ENCODE measurements at places on chromosomes 13 and 19.

DNA sequence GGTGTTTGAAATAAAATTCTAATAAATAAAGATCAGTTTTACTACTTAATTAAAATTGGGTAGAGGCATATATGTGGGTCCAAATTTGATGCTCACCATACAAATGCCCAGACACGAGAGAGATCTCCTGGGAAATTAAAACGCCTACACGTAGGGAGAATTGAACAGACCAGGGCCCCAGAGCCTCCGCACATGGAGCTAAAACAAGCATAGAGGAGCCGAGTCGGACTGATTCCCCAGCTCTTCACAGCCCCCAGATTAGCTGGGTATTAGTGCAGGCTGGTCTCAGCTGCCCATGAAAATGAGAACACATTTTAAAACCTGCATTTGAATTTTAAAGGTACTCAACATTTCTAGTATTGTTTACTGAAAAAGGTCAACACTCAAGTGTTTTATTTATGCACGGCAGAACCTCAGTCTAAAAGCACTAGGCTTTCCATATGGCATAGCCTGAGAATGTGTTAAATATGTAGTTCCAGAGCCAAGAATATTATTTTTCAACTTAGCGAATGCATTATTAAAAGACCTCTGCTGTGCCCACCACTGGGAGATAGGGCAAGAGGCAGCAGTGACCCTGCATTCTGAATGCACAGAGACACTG is 344.8 kb downstream of the ENOX1 start:
- DNase-seq, result no peak

DNA sequence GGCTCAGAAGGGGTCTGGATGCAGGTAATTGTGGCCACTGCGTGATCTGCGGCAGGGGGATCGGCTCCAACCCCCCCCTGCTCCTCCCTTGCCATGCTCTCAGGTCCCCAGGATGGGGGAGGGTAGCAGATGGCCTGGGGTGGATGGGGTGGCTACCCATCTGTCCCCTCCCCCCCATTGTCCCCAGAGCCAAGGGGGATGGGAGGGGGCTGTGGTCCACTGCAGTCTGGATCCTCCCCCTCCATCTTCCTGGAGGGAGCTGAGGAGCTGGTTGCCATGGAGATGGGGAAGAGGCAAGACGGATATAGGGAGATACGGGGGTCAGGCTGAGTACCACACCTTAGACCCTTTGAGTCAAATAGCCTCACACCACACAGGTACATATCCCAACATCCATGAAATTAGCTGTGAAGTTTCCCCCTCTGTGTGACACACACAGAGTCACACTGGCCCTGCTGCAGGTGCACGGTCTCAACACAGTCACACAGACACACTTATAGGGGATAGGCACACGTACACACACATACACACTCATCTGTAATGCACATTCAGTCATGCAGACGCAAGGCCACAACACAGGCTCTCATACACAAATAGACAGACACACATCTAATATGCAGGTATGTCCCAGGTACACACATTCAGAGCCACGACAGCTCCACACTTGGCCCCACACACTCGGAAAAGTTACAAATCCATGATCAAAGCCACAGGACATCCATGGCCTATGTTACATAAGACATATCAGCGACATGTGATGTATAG is 1.8 kb upstream of the NOVA2 start:
- DNase-seq, result no peak

GRCh38 chr13:60328073-60328472 is 68.9 kb upstream of the TDRD3 start:
- no peak for DNase-seq

DNA sequence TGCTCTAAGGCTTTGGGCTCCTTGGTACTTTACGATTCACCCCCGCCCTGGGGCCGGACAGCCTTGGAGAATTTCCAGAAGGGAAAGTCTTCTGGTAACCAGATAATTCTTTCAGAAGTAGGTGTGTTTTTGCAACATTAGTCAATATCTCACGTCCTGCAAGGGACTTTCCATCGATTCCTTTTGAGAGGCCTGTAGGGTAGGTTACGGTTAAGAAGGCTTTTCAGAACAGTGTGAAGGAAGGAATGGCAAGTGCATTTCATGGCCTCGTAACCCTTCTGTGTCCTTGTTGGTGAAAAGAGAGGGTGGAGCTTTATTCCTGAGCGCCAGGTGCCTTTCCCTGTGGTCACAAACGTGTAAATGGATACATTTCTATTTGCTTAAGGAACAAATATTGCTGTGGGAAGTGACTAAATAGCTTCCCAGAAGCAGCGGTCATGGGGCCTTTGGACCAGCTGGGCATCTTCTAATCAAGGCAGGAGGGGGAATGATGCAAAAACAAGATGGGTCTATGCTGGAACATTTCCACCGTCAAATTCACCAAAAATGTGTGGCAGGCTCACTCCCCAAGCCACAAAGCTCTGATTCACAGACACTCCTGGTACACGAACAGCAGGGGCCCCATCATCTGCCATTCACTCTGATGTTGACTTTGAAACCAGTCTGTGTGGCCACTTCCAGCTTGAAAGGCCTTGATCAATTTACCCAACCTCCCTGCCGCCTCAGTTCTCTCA is 99.2 kb downstream of the ANKRD10 start:
- DNase-seq, result no peak

DNA sequence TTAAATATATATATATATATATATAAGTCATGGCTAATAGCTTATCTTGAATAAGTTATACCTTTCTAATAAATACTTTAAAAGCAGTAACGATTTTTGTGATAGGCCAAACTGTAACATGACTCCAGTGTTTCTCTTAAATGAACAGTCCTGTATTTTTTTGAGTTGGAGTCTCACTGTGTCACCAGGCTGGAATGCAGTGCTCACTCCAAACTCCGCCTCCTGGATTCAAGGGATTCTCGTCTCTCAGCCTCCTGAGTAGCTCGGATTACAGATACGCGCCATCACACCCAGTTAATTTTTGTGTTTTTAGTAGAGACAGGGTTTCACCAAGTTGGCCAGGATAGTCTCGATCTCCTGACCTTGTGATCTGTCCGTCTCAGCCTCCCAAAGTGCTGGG is 814.2 kb upstream of the SLITRK5 start:
- no peak for DNase-seq

DNA sequence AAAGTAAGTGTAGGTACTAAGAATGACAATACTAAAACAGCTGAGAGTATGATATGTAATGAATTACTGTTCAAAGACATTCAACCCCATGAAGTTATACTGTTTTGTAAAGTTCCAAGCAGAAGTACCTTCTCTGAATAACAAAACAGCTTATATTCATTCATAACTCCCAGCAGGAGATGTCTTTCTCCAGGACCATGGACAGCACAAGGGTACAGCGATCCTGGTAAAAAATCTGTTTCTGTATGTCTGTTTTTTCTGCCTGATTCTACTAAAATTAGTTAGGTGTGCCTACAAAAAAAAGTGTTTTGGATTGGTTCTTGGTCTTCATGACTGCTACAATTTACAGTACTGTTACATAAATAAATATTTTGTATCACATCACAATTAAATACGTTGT is 172.5 kb upstream of the SLITRK5 start:
- DNase-seq, result no peak

- no peak for DNase-seq
Observed at GRCh38 chr19:54209058-54209810, 8.6 kb downstream of the RPS9 start.

- no peak for DNase-seq
Observed at GRCh38 chr19:30244533-30244932, 127.7 kb upstream of the ZNF536 start.

DNA sequence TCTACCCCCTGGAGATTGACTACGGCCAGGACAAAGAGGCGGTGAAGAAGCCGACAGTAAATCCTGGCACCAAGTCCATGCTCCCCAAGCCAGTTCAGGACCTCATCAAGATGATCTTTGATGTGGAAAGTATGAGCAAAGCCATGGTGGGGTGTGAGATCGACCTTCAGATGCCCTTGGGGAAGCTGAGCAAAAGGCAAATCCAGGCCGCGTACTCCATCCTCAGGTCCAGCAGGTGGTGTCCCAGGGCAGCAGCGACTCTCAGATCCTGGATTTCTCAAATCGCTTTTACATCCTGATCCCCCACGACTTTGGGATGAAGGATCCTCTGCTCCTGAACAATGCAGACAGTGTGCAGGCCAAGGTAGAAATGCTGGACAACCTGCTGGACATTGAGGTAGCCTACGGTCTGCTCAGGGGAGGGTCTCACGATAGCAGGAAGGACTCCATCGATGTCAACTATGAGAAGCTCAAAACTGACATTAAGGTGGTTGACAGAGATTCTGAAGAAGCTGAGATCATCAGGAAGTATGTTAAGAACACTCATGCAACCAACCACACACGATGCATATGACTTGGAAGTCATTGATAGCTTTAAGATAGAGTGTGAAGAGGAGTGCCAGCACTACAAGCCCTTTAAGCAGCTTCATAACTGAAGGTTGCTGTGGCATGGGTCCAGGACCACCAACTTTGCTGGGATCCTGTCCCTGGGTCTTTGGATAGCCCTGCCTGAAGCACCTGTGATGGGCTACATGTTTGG is 24.0 kb upstream of the ANKRD10 start:
- no peak for DNase-seq

DNA sequence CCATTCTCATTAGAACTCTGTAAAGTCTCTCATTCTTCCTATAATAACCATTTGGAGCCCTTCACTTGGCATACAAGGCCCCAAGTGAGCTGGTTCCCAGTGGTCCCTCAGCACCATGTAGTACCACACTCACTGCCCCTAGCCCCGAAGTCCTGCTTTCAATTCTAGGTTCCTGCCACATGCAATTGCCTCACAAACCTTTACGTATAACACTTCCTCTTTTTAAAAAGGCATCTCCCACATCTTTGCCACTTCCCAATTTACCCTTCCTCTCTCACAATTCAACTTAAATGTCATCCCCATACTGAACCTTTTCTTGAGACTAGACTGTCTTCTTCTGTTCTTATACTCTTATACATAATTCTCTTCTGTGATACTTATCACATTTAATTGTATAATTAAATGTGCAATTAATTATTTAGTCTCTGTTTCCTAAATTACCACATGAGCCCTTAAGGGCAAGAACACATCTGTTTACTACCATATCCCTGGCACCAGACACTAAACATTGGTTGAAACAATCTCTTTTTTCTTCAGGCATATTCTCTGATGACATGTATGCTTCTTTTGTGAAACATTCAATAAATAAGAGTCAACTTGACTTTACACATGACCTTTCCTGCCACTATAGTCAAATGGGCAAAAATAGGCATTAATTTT is 304.0 kb downstream of the SPRY2 start:
- no peak for DNase-seq

DNA sequence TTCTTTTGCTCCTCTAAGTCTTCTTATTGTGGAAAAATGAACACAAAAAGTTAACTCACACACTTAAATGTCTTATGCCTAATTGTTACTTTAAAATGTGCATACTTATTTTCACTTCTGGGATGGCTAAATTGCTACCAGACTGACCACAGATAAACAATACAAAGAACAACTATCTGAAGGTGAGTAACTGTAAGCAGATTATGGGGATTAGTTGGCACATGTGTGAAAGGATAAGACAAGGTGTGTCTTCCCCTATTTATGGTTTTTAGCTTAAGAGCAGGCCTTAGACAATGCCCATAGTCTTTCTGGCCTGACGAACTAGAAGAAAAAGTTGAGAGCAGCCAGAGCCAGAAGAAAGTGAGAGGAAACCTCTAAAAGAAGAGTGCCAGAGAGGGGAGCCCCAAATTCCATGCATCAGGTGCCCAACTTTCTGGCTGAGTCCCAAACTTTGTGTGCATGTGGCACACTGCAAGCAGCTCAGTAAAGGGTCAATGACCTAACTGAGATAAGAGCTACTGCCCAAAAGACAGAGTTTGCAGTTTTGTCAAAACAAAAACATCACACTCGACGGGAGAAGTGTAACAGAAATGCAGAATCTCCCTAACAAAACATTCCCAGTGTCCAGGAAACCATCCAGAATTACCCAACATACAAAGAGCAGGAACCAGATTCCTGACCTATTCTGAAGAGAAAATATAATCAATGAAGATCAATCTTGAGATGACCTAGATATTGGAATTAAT is 375.4 kb downstream of the KCNRG start:
- no peak for DNase-seq

DNA sequence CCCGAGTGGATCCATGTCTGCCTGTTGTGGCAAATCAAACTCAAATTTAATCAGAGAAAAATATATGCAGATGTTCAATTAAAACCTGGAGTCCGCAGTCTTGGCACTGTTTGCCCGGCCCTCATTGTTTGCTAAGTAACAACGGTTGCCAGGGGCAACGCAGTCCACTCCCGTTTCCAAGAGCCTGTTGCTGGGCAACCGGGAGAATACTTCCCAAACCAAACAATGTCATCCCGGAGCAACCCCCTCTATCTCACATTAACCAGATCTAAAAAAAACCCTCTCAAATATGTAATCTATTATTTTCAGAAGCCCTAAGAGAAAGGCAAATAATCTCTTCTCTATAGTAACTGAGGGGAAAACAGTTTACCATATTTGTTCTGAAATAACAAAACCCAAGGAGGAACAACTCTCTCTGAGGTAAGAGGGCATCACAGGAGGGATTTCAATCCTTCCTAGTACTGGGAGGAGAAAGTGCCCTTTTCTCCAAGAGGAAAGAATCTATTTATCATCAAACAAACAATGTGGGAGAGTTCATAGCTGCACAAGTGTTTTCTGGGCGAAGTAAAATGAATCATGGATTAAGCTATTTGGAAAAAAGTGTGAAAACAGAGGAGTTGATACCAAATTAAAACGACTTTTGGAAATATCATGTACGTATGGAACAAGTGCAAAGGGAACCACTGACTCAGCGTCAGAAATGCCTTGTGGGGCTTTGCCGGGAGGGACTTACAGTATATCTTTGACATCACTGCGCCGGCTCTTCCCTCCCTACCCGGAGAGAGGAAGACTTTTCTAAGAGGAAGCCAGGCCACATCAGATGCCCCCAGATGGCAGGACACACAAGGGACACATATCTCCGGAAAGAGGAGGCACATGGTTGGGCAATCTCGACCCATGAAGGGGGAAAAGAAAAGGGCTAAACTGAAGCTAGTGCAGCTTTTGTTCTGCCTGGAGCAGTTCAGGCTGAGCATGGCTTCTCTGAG is 43.3 kb downstream of the RFX2 start:
- peak; percentile 21 for DNase-seq

DNA sequence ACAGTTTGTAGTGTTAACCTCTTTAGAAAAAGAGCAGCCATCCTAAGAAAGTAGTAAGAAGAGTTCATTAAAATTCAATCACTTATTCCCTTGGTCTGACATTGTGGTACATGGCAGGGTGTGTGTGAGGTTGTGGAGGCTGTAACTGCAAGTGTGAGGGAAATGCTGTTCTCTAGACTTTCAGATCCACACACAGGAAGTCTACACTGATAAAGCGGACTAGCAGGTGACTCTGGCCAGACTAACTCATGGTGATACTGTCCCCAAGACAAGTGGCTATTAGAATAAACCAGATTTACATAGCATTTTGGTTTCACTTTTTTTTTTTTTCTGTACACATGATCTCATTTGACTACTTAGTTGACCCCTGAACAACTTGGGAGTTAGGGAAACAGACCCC is 10.0 kb downstream of the MTIF3 start:
- DNase-seq, result no peak

DNA sequence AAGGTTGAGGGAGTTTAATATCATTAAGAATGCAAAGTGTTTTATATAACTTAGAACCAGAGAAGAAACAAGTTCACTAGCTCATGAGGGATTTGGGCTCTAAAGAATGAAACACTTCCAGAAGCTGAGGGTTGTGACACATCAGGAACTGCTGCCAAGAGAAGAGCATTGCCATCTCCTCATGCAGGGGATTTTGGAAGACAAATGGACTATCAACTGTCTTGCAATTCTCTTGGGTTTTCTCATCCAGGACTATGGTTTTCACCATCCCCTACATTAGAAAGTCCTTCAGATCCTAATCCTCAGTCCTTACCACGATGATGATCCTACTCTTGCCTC is 59.7 kb upstream of the KL start:
- no peak for DNase-seq

- no peak for DNase-seq
Observed at GRCh38 chr13:25908366-25908765, 143.4 kb downstream of the SHISA2 start.

All from stimulated activated CD4-positive, alpha-beta T cell treated with anti-CD3 and anti-CD28 coated beads, Interleukin-4, amount 100 ng/mL, for 24 hours (primary cell).